ENCODE measurements at places on chromosomes 5 and 9. TPM values are rescaled to one million over a fixed set of nuclear protein-coding genes. Genes with fewer than 3 reads are reported as not detected.

DNA sequence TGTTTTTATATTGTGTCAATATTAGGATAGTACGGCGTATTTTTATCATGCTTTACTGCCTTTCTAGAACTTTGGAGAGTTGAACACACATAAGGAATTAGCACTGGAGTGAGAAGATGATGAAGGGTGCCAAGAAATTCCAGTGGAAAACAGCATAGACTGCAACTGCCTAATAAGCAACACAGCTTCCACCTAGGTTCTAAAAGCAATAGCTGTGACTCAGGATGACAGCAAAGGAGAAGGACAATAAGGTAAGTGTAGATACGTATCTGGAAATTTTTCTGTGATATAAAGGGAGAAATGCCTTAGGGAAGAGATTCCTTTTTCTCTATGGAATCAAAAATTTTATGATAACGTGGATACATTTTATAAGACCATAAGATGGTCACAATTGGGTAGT is 7.4 kb downstream of the PTPRD start:
- H3K4me1 ChIP-seq: no peaks in the 10 kb centered on the region
- peaks cover 49% of the 10 kb centered on the region for H3K27me3 ChIP-seq
- no peak overlapping the region for H3K4me3 ChIP-seq
- H3K36me3 ChIP-seq: no peaks in the 10 kb centered on the region
- no peak for DNase-seq

GRCh38 chr5:149675610-149676201 is 54.4 kb upstream of the PPARGC1B start:
- no peak overlapping the region for H3K27ac ChIP-seq
- no peaks in the 10 kb centered on the region for H3K4me1 ChIP-seq
- H3K36me3 ChIP-seq: peaks cover 3% of the 10 kb centered on the region

DNA sequence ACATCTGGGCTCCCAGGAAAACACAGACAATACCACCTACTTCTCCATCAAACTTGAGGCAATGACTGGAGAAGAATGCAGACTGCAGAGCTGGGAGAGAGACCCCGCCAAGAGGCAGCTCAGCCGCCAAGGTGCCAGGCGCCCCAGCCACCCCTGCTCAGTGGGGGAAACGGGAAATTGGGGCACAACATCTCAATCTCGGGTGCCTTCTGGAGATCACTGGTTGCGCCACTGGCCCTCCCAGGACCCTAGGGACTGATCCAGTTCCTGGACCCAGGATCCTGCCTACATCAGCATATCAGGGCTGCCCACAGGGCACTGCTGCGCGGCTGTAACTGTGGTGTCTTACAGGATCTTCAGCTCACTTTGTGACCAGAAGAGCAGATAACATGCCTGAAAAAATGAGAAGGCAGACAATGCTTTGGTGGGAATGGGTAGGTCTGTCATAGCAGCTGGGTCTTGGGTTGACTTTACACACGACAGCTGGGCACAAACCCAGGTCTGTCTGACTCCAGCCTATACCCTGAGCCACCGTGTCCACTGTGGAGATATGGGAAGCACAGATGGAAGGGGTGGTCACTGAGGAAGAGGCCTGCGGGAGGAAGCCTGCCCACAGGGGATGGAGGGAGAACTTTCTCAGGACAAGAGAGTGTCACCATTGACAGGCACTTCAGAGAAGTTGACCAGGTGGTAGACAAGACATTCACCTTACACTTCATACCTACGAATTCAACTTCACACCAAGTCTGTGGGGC is 135.2 kb upstream of the RAPGEF1 start:
- H3K4me3 ChIP-seq: no peak overlapping the region
- peaks cover 7% of the 10 kb centered on the region for H3K4me1 ChIP-seq
- no peaks in the 10 kb centered on the region for H3K36me3 ChIP-seq
- no peak overlapping the region for H3K27ac ChIP-seq
- DNase-seq: no peak

DNA sequence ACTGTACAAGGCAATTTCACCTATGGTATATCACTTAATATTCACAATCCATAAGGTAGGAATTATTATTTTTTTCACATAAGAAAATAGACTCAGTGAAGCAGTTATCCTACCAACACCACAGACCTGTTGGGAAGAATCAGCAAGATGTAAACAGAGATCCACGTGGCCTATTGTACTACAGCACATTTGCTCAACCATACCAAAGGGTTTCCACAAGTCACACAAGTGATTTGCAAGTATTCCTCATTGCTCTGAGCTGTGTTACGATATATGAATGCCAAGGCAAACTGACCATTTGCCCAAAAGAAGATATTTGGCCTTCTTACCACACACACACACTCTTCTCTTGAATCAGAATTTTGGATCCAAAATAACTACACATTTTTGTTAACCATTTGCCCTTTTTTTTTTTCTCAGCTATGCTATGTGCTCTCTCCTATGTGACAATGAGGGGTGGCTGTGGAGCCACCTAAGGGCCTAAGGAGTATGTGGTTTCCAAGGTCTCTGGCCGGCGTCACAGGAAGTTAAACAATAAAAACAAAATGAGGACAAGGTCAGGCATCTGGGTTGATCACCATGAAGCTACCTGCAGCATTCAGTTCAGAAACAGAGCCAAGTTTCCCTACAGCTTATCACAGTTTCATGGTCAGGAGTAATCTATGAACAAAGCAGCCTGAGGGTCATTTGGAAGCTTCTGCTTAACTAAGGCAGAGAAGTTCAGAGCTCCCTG is 171.0 kb upstream of the FREM1 start:
- peaks cover 9% of the 10 kb centered on the region for H3K4me1 ChIP-seq
- no peak for DNase-seq
- H3K36me3 ChIP-seq: no peaks in the 10 kb centered on the region
- H3K27me3 ChIP-seq: no peaks in the 10 kb centered on the region
- no peak overlapping the region for H3K4me3 ChIP-seq

PCDHB8 gene
- 1.8 TPM for total RNA-seq
